ENCODE measurements at places on chromosomes 16 and 17. TPM values are rescaled to one million over a fixed set of nuclear protein-coding genes. Genes with fewer than 3 reads are reported as not detected.

PAFAH1B1 gene
- total RNA-seq, result 189 TPM

NUDT21 gene
- 54.7 TPM for total RNA-seq

SMYD4 gene
- 101 TPM for total RNA-seq

CX3CL1 gene
- 31.2 TPM for total RNA-seq

LHX1 gene
- not detected for total RNA-seq

IST1 gene
- total RNA-seq, result 301 TPM

ACSM2A gene
- not detected for total RNA-seq

KREMEN2 gene
- total RNA-seq, result not detected

RAB11FIP4 gene
- not detected for total RNA-seq

STH gene
- not detected for total RNA-seq

- DNase-seq, result no peak
These were observed 248.7 kb downstream of the RBFOX3 start for GRCh38 chr17:79361873-79362771.

DNA sequence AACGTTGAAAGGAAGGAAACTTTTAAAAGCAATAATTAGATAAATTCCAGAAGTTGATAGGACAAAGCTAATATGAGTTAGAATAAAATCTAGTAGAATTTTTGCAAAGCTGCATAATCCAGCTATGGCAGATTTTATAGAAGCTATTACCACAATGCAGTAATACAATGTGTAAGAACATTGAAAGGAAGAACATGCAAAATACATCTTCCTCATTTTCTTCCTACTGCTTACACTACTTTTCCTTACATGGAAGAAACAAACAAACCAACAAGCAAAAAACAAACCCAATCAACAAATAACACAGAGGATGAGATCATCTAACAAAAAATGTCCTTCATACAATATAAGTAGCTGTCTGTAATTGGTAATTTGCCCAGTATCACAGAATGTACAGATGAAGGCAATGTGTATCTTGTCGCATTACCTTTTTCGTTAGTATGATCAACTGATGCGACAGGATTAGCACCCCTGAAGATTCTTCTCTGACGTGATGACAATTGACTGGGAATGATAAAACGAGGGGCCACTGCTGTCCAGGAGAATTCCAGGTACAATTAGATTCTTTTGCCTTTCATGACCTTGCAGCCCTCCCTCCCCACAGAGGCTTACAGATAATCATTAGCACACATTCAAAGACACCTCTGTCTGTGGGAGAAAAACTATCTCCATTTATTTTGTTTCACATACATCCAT, 21.2 kb upstream of the LRRC37A start:
- no peak for DNase-seq

GRCh38 chr17:41535764-41536481, 7.8 kb upstream of the KRT19 start:
- no peak for DNase-seq

DNA sequence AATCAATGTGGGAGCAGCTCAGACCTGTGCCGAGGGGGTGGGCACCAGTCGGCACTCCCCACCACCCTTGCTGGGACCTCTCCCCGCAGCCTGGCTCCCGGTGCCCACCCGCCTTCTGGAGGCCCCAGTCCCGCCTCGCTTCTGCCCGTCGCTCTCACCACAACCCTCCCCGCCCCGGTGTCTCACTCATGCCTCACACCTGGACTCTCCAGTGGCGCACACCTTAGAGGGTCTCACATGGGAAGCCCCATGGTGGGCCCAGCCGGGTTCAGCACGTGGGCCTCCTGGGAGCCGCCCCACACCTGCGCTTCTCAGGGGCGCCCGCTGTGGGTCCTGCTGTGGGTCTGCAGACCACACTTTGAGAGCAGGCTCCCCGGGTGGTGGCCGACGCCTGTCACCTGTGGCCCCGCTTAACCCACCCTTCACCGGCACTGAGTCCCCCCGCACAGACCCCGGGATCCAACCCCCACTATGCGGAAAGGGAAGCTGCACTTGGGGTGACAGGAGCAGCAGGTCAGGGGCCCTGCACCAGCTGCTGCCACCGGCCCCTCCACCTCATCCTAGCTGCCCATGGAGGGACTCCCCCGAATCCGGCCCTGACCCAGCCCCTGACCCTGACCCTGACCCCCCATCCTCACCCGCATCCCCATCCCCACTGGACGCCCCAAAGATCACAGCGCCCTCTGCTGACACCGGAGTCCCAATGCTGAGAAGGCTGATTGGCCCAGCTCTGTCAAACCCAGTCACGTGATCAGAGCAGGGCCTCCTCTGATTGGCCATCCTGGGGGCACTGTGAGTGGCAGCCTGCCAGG, 27.4 kb upstream of the SLC38A10 start:
- DNase-seq, result no peak

DNA sequence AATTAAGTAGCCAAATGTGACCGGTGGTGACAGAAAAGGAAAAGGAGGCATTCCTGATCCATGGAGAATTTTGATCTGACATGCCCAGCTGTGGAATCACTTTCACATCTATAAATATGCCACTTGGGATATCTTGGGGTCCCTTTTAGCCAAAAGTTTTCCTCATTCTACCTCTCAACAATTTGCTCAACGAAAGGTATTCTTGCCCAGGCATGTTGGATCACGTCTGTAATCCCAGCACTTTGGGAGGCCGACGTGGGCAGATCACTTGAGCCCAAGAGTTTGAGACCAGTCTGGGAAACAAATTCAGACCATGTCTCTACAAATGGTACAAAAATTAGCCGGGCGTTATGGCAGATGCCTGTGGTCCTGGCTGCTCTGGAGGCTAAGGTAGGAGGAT, 24.3 kb downstream of the LITAF start:
- DNase-seq, result no peak

DNA sequence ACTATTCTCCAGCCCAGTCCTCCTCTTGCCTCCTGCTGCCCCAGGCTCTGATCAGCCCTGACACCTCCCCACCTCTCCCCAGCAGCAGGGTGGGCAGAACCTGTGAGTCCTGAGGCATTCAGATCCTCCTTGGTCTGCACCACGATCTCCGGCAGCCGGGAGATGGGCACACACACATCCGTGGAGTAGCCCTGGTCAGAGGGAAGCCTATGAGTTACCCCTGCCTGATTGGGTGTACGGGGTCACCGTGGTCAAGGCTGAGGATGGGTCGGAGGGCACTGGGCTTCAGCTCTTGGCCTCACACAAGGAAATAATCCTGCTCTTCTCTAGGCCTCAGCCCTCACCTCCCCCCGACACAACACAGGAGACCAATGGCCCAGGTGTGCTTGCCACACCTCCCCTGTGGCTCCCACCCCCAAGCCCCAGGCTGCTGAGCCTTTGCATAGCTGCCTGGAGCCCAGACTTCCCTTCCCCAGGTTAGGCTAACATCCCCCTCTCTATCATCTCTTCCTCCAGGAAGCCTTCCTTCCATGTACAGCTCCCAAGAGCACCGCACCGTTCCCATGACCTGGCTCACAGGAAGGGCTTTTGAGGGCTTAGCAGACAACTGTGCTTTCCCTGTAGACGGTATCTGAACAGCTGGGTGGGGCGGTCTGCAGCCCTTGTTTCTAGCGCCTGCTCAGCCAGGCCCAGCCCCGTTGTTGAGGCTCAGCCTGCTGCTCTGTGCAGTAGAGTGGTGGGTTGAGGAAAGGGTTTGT, 3.7 kb downstream of the LDHD start:
- DNase-seq, result no peak

DNA sequence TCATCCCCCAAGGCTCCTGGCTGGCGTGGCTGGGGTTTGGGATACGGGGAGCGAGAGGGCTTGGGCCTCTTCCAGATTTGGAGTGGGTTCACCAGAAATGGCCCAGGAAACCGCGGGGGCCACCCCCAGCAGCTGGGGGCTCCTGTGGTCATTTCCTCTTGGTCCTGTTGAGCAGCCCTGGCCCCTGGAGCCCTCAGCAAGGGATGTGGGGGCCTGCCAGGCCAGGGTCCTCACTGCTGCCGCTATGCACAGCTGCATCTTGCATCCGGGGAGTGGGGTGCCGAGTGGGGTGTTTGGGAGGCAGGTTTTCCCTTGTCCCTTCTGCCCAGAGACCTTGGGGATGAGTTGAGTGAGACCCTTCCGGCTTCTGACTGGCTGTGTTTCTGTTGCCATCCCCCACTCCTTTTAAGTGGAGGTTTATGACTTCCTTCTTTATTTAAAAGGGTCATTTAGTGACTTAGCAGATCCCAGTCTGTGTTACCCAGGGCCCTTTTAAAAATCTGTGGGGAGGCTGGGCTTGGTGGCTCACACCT, 319.8 kb downstream of the SEC14L1 start:
- no peak for DNase-seq

- no peak for DNase-seq
These were observed 66.5 kb downstream of the IGF2BP1 start for GRCh38 chr17:49063652-49064051.

GRCh38 chr17:82910041-82910481, 70.2 kb upstream of the ZNF750 start:
- DNase-seq, result no peak

DNA sequence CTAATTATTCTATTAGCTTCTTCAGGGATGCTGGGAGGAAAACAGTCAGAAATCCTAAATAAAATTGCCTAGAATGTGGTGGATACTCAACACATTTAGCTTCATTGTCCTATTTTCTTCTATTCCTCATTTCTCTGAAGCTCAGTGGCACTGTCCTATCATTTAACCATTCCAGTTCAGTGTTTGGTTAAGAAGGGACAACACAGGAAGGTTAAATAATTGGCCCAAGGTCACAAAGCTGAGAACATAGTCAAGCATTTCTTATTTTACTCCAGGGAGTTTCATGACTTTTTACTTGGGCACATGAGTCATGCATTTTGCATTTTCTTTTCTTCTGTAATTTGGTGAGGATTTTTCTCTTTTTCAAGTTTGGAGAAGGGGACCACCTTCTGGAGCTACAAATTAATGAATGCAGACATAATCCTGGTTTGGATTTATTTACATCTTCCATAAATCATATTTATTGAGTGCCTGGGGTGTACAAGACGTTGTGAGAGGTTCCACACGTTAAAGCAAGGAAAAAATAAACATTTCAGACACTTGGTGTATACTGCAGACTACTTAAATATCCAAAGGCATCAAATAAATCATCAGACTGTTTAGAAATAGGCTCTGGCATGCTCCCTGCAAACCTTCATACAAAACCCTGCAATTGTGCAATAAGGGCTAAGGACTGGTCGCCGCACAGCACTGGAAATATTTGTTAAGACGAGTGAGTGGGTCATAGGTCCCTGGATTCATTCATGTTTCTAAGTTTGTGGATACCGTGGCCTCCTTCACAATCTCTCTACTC, 263.9 kb downstream of the MAF start:
- peak; percentile 29 for DNase-seq

DNA sequence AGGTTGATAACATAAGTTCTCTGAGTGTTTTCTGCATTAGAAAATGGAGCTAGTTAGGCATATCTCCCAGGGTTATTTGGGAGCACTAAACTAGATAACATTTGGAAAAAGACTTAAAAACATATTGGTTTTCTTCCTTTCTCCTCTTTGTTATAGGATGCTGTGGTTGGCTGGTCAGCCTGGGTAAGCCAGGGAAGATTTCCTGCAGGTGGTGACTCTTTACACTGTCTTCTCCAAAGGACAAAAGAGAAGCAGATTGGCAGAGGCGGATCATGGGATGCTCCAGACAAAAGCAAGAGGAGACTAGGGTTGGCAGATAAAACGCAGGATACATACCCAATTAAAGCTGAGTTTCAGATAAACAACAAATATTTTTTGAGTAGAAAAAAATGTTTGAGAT, 6.2 kb upstream of the CRYBA1 start:
- DNase-seq, result no peak

GRCh38 chr16:30723725-30724355, 24.4 kb upstream of the PHKG2 start:
- no peak for DNase-seq

GRCh38 chr17:43020030-43020621, 2.1 kb downstream of the VAT1 start:
- no peak for DNase-seq

DNA sequence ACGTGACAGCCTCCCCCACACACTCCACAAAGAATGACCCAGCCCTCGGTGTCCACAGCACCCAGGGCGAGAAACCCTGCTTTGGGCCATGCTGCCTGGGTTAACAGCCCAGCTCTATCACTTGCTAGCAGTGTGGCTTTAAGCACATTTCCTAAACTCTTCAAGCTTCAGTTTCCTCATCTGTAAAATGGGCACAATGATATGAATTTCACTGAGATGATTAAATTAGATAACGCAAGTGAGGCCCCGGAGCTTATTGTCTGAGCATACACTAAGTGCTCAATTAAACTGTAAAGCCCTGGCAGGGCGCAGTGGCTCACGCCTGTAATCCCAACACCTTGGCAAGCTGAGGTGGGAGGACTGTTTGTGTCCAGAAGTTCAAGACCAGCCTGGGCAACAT, 79.4 kb downstream of the LITAF start:
- no peak for DNase-seq

- no peak for DNase-seq
These were observed 42.4 kb upstream of the AKTIP start for GRCh38 chr16:53545433-53545832.

DNA sequence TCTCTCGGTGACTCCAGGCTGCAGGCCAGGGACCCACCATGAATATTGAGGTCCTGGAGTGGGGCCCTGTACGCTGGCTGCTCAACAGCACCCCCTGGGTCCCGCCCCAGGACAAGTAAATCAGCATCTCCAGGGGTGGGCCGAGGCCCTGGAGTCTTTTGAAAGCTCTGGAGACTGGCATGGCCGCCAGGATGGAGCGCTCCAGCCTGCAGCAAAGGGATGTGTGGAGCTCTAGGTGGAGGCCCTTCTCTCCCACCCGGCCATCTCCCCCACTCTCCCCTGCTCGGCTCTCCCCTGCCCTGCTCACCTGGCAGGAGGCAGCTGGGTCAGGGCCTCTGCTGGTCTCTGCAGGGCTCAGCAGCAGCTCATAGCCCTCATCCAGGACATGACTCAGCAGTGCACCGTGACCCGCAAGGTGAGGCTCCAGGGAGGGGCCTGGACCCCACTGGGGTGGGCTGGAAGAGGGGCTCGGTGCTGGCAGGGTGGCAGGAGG, 16.6 kb downstream of the SGSH start:
- peak; percentile 8 for DNase-seq

- no peak for DNase-seq
These were observed 1.7 kb downstream of the SLC52A1 start for GRCh38 chr17:5033352-5034015.

GRCh38 chr16:49277766-49278566, 3.7 kb downstream of the CBLN1 start:
- DNase-seq, result no peak

- DNase-seq, result no peak
These were observed 28.7 kb downstream of the PMM2 start for GRCh38 chr16:8826278-8826879.

- DNase-seq, result no peak
These were observed 2.4 kb downstream of the EFNB3 start for GRCh38 chr17:7707446-7707845.

- no peak for DNase-seq
These were observed 65.7 kb downstream of the HLF start for GRCh38 chr17:55330344-55330933.

- DNase-seq, result no peak
These were observed 60.5 kb upstream of the MYOCD start for GRCh38 chr17:12605222-12605621.

GRCh38 chr16:85708338-85708737, 19.6 kb upstream of the GINS2 start:
- DNase-seq, result no peak

- DNase-seq, result peak; percentile 53
These were observed 50.8 kb upstream of the MAF start for GRCh38 chr16:79651363-79651762.

GRCh38 chr17:29643817-29644160, 21.1 kb upstream of the CORO6 start:
- no peak for DNase-seq

All from uterus (tissue), 4 donors.